ENCODE measurements at places on chromosomes 16 and 17.

DNA sequence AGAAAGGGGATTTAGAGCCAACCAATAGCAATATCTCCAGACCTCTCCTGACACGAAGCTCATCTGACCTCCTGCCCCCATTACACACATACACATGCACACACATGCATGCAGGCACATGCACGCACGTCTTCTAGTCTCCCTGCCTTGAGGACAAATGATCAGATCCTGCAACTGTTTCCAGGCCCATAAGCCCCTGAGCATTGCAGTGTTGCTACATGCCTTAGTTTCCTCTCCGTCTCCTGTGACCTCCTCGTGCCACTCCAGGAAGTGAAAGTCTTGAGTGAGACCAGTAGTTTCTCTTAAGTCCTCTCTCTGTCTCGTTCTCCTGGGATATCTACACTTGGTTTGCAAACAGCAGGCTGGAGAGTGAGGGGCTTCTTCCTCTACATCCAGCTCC, 8.2 kb downstream of the CIITA start:
- DNase-seq, result no peak

GRCh38 chr16:84749815-84750214, 50.0 kb downstream of the USP10 start:
- no peak for DNase-seq

GRCh38 chr16:11218604-11218962, 37.4 kb downstream of the SOCS1 start:
- DNase-seq, result no peak

DNA sequence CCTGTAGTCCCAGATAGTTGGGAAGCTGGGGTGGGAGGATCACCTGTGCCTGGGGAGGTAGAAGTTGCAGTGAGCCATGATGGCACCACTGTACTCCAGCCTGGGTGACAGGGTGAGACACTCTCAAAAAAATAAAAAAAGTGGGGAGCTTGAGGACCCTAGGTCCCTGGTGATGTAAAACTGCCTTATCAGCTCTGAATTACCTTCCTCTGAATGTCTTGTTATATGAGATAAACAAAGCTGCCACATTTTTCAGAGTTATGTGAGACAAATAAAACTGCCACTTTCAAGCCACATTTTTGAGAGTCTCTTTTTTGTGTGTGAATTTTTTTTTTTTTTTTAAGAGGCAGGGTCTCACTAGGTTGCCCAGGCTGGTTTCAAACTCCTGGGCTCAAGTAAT, 32.0 kb upstream of the B4GALNT2 start:
- DNase-seq, result no peak

- no peak for DNase-seq
Observed at GRCh38 chr16:24609740-24610415, 70.5 kb downstream of the RBBP6 start.

DNA sequence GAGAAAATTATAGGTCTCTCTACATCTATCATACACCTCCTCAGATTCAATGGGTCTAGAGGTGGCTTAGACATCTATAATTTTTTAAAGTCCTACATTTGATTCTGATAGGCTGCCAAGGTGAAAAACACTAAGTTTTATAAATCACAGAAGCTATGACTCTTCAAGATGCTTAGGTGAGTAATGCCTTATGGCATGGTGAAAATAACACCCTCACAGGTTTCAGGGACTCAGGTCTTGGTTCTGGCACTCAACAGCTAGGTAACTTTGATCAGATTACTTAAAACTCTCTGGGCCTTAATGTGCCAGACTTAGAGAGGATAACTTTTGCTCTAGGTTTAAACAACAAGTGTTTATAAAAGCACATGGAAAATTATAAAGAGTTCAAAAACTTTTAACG, 2.0 kb upstream of the COX10 start:
- DNase-seq, result no peak
